ENCODE measurements at places on chromosomes 7 and 10.
A peak's percentile ranks its signal among the peaks of the same experiment; 100 is the strongest.

GRCh38 chr10:33388382-33388781 lies 53.9 kb upstream of the NRP1 start:
- DNase-seq = no peak

DNA sequence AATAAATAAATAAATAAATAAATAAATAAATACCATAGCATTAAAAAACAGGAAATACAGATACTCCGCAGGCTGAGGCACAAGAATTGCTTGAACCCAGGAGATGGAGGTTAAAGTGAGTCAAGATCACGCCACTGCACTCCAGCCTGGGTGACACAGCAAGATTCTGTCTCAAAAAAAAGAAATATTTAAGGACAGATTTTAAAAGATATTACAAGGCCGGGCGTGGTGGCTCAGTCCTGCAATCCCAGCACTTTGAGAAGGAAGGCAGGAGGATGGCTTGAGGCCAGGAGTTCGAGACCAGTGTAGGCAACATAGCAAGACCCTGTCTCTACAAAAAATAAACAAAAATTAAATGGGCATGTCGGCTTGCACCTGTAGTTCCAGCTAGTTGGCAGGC lies 17.5 kb upstream of the SNX8 start:
- DNase-seq = no peak

DNA sequence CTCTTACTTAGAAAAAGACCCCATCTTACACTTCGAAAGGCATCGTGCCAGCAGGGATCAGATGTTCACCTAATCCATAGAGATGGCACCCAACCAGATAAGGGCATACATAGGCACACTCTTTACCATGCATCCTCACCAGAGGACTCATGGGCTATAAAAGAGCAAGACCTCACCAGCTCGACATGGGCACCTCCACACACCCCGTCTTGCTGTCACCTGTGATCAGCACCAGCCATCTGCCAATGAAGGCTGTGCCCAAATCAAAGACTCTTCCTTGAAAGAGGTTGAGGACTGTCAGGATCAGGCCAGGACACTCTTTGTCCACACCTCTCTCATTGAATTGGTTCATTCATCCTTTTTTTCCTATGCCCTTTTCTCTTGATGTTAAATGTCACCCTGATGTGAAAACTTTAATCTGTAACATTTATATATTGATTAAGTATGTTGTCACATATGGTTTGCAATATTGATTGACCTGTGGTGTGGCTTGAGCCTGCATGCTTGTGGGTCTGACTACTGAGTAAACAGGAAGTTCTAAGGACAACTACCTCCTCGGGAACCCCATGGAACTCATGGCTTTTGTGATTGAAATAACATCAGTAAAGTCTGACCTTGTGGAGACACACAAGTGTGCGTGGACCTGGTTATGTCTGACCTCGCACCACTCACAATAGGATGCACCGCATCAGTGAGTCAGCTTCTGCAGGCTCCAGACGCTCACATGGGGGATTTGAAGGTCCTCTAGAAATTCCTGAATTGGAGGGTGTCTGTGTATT lies 75.5 kb downstream of the HTR5A start:
- DNase-seq = no peak

DNA sequence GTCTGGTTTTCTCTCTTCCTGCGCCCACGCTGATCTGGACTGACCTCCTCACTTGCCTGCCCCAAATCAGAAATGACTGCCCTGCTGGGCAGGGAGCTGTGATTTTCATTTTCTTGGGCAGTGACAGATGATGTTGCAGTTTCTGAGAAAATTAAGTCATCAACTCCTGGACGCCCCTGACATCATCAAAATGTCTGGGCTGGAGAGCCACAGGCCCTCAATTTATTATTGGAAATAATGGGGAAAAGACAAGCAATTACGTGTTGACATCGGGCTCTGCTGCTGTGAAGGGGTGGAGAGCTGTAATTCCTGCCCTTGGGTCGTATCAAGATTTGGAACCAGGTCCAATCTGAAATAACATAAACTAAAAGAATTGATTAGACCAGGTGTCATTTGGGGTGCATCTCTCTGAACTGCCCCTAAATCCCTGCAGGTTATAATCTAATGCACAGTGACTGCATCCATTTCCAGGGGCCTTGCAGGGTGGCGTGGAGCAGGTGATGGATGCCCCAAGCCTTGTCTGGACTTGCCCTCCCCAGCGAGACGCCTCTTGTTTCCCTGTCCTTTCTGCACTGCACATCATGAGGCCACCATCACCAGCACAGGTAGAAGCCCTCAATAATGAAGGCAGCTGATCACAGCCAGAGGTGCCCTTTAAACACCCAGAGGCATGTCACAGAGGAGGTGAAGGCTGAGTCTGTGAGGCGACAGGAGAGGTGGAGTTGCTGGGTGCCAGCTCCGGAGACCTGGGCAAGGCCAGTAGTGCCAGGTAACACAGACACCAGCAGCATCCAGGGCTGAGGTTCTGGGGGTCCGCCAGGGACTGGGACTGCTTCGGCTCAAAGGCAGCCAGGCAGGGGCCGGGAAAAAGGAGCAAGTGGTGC lies 98.7 kb downstream of the HTR5A start:
- peak; percentile 39 for DNase-seq

DNA sequence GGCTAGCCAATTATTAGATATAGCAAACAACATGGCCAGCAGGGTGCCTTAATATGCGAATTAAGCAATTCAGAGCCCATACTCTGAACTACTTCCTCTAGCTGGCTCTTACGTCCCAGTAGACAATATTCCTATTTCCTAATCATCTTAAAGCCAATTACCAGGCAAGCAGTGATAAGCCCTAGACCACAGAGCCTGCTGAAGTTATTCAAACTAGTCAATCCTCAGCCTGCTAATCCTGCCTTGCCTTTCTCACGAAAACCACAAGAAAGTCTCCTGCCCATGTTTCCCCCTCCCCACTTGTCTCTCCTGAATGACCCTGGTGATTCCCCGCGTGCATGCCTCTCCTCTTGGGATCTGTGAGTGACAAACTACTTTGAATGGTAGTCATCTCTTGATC lies 86.8 kb upstream of the CACNA2D1 start:
- no peak for DNase-seq

DNA sequence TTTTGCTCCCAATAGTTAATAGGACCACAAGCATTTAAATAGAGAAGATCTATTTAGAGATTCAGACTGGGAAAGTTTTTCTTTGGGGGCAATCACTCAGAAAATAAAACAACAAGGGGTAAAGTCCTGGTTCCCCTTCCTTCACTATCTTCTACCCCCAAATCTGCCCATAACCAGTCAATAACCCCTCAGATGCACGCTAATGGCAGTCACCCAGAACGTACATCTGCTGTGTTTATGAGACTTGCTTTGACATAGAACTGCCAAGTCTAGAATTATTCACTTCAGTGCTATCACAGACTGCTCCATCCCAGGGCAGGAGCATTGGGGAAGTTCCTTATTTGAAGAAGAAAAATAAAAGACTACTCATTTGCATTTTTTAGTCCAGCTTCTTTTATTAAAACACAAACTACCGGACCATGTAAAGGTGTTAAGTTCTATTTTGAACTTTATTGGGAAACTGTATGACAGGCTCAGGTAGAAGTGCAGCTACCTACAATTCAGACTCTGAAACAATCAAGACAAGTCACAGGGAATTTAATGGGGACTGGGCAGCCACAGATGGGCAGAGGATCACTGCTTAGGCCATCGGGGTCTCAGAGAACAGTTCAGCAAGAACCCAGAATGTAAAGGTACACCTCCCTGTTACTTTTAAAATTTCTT lies 38.4 kb downstream of the ANK3 start:
- DNase-seq = no peak

DNA sequence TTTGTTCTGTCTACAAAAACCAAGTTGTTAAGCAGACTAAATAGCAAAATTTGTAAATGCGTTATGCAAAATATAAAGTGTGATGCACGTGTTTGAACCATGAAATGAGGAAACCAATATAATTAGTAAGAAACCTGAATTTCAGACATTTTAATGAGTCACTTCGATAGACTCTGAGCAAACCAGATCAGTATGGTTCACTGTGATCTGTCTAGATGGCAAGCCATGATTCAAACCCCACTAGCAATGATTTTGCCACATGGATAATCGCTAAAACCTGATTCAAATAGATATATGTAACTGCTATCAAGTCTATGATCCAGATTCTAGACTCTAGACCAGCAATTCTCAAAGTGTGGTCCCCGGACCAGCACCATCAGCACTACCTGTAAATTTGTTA lies 24.8 kb downstream of the ZC3HAV1 start:
- DNase-seq = no peak

GRCh38 chr10:60031183-60031582 lies 124.8 kb upstream of the CCDC6 start:
- no peak for DNase-seq

DNA sequence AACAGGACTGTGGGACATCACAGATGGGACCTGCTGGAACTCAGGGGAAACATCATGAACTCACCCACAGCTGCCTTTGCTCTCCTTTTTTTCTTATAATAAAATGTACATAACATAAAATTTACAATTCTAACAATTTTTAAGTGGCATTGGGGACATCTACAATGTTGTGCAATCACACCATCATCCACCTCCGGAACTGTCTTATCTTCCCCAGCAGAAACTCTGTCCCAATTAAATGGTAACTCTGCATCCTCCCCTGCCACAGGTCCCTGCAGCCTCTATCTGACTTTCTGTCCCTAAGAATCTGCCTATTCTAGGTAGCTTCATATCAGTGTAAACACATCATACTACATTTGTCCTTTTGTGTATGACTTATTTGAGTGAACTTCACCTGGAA lies 19.4 kb upstream of the TMEM72 start:
- DNase-seq = no peak

GRCh38 chr10:28909875-28910274 lies 232.6 kb downstream of the BAMBI start:
- no peak for DNase-seq

- DNase-seq = peak; percentile 3
Measured at GRCh38 chr7:157386979-157387800, 50.4 kb downstream of the DNAJB6 start.

GRCh38 chr7:40595129-40595528 lies 460.3 kb downstream of the SUGCT start:
- no peak for DNase-seq

- no peak for DNase-seq
Measured at GRCh38 chr7:30144657-30145306, 10.0 kb downstream of the MTURN start.

DNA sequence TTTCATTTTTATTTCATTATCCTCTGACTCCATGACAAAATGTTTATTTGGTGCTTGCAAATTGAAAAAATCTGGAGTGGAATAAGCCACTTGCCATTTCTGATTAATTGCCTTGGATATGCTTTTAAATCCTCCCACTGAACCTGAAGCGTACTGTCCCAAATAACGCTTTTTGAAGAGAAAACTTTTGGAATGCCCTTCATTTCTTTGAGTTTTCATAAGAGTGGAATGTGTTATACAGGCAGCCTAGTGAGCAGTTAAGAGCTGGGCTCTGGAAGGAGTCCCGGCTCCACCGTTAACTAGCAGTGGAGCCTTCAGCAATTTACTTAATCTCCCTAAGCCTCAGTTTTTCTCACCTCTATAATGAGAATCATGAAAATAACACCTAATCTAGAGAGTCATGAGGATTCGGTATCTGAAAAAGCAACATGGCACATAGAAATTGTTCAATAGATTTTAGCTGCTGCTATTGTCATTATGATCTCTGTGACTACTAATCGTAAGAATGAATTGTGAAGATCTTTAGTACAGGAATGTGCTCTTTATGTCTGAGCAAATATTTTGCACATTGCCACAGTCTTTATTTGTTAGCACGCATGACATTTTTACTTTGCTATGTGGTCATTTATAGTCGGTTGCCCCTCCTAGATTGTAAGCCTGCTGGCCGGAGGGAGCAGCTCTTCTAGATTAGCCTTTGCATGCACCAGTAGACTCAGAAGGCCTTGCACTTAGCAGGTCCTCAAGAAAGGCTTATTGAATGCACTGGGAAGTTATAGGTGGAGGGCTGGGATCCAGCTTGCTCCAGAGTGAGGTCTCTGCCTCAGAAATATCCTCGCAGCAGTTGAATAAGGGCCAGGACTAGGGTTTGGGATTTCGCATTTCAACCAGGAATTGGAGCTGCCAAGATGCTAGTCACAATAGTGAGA lies 59.4 kb downstream of the PLCE1 start:
- DNase-seq = no peak

- no peak for DNase-seq
Measured at GRCh38 chr7:94997547-94997946, 90.2 kb downstream of the PPP1R9A start.

DNA sequence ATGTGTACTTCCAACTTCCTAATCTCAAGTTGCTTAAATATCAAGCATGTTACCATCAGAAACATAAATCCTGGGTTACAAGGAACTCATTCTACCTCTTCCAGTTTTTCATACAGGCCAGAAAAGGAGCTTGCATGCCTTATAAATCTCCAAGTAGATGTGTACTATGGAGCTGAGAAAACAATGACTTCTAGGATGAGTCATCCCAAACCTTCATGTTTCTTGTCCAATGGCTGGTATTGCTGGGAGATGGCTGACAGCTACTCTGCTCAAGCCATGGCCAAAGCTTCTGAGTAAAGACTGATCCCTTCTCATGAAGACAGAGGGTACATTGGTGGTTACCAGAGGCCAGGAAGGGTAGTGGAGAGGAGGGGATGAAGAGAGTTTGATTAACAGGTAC lies 8.6 kb downstream of the RAPGEF5 start:
- no peak for DNase-seq

- DNase-seq = no peak
Measured at GRCh38 chr7:138903186-138903820, 77.9 kb downstream of the KIAA1549 start.

- DNase-seq = no peak
Measured at GRCh38 chr10:86918022-86918471, 39.4 kb downstream of the MMRN2 start.

- no peak for DNase-seq
Measured at GRCh38 chr7:27929127-27929526, 189.2 kb downstream of the TAX1BP1 start.

- no peak for DNase-seq
Measured at GRCh38 chr10:85124603-85125051, 796.2 kb downstream of the CCSER2 start.

GRCh38 chr7:83306502-83306901 lies 143.8 kb upstream of the PCLO start:
- no peak for DNase-seq

DNA sequence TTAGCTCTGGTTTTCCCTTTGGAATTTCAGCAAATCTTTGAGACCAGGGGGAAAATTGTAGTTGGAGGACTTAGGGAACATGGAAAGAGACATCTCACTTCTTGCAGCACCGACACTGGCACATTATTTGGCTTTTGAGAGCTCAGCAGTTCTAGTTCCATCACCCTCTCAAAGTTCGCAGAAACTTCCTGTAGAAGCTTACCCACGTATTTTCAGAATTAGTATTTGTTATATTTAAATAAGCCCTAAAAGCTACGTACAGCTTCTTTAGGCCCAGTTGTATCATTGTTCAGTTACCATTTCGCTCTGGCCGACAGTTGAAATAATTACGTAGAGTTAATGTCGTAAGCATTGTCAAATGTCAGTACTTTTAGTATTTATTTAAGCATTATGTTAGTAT lies 13.4 kb downstream of the CEP55 start:
- no peak for DNase-seq

DNA sequence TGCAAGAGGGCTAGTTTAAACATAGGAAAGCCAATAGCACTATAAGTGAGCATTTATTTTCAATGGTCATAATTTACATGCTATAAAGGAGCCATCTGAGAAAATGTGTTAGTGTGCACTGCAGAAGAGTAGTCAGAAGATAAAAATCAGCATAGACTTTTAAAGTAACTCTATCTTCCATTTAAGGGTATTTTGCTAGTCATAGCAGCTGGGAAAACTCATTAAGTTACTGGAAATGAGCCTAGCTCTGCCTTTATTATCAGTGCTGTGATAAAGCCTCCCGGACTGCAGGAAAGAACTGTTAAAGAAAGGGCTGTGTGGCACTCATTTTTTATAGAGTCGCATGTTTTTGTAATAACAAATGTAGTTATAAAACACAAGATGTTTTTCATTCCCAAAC lies 825.8 kb upstream of the POM121L12 start:
- DNase-seq = no peak

Data from NCI-H1417 treated with DMSO at 0.1 percent for 48 hours (cell line).